Suppressor macrophage treated with lipopolysaccharide for 4 hours (primary cell): ENCODE measurements at places on chromosomes 4 and X.

GRCh38 chrX:154373340-154374306 is 811 bp downstream of the FLNA start:
- DNase-seq = peak; percentile 64

- no peak for DNase-seq
Measured at GRCh38 chr4:33561259-33561658, 2683.1 kb downstream of the ARAP2 start.

DNA sequence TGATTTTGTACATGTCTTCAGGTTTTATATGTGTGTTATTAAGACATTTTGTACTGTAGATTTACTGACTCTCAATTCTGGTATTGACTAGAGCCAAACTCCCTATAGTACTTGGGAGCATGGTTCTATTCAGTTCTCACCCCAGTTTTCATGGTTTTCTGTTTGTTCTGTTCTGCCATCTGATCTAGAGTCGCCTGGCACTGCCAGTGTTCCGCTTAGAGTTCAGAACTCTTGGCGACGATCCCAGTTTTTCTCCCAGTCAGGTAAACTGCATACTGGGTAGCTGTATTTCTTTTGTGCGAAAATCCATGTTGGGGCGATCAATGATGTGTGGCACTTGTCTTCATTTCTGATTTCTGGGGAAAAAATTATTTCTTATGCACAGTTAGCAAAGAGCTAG is 78.0 kb downstream of the PHOX2B start:
- DNase-seq = no peak

- DNase-seq = peak; percentile 4
Measured at GRCh38 chrX:111868726-111869638, 7.0 kb upstream of the TRPC5OS start.

- no peak for DNase-seq
Measured at GRCh38 chrX:3712870-3713224, 602 bp downstream of the PRKX start.

- no peak for DNase-seq
Measured at GRCh38 chr4:42945874-42946273, 53.4 kb downstream of the GRXCR1 start.

DNA sequence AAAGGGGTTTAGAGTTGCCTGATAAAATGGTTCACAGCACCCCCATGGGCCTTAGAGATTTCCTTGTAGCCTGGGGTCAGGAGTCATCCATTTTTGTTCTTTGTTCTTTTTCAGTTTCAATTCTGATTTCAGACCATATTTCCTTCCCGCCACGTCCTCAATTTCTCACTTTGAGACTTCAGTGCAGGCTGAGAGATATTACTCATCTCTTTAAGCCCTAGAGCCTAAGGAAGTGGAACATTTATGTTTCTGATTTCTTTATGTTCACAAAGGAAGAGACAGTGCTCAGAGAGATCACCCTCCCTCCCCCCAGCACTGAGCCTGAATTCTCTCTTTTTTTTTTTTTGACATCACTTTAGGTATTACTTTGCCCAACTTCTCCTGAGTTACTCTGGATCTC is 56.3 kb downstream of the MSN start:
- DNase-seq = peak; percentile 77

DNA sequence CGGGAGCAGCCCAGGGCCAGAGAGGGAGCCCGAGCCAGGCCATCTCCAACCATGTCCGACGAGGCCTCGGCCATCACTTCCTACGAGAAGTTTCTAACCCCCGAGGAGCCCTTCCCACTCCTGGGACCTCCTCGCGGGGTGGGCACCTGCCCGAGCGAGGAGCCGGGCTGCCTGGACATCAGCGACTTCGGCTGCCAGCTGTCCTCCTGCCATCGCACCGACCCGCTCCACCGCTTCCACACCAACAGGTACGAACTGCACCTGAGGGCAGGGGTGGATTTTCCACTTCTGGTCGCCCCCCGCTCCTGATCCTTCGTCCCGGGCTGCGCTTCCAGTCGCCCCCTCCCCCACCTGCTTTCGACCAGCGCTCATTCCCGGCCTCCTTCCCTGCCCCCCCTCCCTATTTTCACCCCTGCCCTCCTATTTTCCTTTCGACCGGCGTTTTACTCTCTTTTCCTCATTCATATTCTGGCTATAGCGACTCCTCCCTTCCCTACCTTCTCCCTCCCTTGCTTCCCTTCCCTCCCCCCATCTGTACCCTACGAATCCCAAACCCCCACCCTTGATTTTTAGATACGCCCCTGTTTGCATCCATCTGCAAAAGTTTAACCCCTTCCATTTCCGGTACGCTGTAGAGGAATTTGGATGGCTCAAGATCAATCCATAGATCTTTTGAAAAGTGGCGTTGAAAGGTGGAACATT is 633 bp downstream of the FAM199X start:
- DNase-seq = no peak

DNA sequence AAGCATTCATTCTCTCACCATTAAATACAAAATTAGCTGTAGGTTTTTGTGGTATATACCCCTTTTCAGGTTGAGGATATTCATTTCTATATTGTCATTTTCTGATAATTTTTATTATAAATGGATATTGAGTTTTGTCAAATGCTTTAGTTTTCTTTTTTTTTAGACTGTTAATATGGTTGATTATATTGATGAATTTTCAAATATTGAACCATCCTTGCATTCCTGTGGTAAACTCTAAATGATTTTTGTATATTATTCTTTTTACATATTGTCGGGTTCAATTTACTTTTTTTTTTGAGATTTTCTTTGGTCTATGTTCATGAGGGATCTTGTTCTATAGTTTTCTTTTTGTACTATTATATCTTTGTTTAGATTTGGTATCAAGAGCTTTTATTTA is 165.1 kb downstream of the GPAT3 start:
- DNase-seq = no peak

- no peak for DNase-seq
Measured at GRCh38 chr4:158347556-158347955, 137.3 kb downstream of the TMEM144 start.

- DNase-seq = no peak
Measured at GRCh38 chr4:149964001-149964796, 114.0 kb upstream of the DCLK2 start.

GRCh38 chr4:76029300-76029699 is 6.0 kb upstream of the CXCL10 start:
- DNase-seq = peak; percentile 77

GRCh38 chrX:24168807-24169206 is 19.3 kb downstream of the ZFX start:
- no peak for DNase-seq

DNA sequence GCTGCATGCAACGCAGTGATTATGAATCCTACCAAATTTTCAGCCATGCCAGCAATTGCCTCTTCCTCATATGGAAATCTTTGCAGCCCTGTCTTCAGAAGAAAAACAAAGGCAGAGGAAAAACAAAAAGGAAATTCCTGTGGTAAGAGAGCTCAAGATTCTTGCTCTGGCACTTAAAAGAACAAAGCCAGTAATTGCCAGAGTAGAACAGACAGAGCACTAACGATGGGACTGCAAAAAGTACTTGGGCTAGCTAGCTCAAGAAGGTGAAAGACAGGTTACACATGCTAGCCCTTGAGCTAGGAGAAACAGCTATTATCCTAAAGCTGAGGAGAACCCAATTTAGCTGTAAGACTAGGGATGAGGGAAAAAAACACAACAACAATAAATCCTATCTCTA is 582.3 kb downstream of the KCNIP4 start:
- DNase-seq = no peak

DNA sequence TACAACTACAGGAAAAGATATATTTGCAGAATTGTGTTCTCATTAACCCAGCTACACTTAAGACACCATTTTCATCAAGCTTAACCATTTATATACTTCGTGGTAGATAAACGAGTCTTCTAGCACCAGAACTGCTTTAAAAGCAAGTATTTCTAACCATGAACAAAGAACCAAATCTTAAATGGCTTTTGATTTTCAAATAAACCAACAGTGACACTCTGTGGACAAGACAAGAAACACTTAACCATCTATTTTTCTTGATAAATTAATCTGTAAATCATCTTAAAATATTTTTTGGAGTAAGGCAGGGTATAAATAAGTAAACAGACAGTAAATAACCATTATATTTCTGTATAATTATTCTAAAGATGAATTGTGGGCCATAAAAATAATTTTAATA is 10.2 kb downstream of the BEND2 start:
- no peak for DNase-seq

GRCh38 chr4:41750121-41750625 is 1.6 kb upstream of the PHOX2B start:
- DNase-seq = no peak

DNA sequence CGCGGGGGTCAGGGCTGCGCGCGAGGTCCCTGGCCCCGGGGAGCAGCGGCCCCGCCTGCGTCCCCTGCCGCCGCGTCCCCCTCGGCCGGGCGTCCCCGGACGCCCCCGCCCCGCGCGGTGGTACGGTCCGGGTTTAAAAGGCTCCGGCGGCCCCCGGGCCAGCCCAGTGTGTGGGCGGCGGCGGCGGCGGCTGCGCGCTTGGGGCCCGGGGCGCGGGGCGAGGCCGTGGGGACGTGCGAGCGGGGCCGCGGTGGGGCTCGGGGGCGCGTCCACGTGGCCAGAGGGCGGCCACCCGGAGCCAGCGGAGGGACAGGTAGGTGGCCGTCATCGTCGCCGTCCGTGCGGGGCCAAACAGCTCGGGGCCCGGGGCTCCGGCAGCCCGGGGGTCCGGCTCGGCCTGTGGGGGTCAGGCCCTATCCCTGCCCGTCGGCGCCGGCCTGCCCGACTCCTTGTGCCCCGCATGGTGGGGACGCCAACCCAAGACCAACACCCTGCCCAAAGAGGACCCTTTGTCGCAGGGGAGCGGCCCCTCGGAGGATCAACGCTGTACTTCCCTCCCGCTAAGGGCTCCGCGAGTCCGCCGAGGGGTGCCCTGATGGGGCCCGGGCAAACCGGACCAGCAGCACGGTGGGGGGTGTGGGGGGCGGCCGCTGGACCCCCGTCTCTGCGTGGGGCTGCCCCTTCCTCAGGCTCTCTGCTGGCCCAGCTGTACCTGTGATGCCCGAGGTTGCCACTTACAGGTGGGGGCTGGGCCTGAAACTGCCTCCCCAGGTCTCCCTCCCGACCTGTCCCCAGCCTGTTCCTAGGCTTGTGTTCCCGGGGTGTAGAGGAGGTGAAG is at the start of gene PLXNA3:
TSS of gene PLXNA3 (plus strand) at position 166 of the 838 bp plus-strand sequence. CDS start 1,903 bp downstream, outside the sequence.
- DNase-seq = peak; percentile 60

DNA sequence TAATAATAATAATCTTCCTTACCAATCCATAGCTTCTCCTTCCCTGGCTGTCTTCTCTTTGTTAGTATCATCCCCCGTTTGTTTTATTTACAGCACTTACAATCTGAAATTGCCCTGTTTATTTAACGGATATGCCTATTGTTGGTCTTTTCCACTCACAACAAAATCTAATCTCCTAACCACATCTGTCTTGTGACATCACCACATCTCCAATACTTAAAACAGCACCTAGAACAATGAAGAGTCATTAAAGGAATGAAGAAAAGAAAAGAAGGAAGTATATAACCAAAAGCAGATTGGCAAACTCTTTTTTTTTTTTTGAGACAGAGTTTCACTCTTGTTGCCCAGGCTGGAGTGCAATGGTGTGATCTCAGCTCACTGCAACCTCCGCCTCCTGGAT is 38.7 kb upstream of the JADE1 start:
- no peak for DNase-seq

DNA sequence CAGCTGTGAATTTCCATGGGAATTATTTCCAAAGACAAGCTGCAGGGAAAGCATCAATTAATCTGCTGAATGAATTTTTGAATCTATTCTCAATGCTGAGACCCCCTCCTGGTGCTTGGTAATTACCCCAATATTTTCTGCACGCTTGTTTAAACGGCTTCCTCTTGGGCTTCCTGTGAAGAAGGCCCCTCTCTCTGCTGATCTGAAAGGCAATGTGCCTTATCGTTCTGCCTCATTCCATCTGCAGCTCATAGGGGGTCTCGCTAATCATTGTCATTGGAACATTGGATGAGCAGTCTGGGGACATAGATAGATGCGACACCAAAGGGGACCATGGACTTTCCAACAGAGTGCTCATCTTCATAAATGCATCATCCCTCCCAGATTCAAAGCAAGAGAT is 851.6 kb downstream of the PDHA2 start:
- no peak for DNase-seq

GRCh38 chr4:184958923-184959210 is 59.4 kb upstream of the HELT start:
- peak; percentile 49 for DNase-seq

GRCh38 chr4:168978001-168978700 is 31.9 kb downstream of the CBR4 start:
- DNase-seq = no peak

DNA sequence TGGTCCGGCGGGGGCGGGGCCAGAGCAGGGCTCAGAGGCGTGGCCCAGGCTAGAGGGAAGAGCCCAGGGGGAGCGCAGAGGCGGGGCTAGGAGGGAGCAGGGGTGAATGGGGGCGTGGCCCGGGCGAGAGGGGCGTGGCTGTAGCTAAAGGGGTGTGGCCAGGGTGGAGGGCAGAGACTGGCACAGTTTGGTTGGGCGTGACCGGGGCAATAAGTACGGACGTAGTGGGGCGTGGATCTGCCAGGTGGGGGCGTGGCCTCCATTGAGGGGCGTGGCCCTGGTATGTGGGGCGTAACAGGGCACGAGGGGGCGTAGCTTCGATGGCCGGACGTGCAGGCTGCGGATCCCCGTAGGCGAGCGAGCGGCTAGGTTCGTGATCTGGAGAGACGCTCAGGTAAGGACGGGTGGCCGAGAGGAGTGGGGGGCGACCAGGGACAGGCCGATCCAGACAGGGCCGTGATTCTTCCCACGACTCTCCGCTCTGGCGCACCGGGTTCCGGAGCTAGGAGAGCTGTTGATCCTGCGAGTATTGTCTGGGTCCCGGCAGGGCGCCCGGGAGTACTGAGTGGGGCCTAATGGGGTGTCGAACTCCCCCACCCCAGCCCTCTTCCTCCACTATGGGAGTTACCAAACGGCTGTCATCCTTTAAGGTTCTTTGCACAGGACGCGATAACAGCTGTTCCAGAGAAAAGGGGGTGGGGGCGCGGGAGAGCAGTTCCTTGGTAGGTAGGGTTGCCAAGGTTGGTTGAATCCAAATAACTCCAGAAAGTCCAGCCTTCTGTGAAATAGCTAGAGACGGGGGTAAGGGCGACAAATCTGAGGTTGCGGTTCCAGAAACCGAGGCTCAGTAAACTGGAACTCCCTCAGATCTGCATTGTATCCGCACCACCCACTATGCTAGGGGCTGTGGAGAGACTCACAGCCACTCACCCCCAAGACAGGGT is at the start of gene CA5B:
TSS of gene CA5B (plus strand) at position 312 of the 944 bp plus-strand sequence. CDS start 11,754 bp downstream, outside the sequence.
- DNase-seq = peak; percentile 92

DNA sequence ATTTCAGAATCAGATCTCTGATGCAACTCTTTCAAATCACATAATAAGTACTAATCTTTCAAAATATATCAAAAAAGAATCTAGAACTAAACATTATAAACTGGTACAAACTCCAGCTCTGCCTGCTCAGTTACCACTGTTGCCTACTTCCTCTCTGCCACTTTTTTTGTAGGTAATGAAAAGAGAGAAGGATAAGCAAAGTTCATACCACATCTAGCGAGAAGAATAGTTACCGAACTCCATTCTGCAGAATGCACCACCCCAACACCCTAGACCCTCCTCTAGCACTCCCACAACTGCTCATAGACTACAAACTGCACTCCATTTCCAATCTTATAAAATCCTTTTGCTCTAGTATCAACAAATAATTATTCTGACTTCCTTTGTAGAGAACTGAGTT is 19.7 kb upstream of the LRBA start:
- DNase-seq = no peak

- no peak for DNase-seq
Measured at GRCh38 chrX:1751781-1752180, 136.9 kb downstream of the ASMT start.

- peak; percentile 47 for DNase-seq
Measured at GRCh38 chrX:139932073-139932900, 566 bp downstream of the ATP11C start.

GRCh38 chr4:158051401-158052235 is 121.2 kb downstream of the GASK1B start:
- DNase-seq = no peak
